ENCODE measurements at places on chromosomes 2 and 18. TPM values are rescaled to one million over a fixed set of nuclear protein-coding genes. Genes with fewer than 3 reads are reported as not detected.

The KLHL29 gene
- 15.1 TPM for total RNA-seq

- DNase-seq, result no peak
Observed at GRCh38 chr2:150110548-150110947, 376.9 kb downstream of the RND3 start.

- no peak for DNase-seq
Observed at GRCh38 chr2:2332381-2332780, 1.3 kb upstream of the MYT1L start.

DNA sequence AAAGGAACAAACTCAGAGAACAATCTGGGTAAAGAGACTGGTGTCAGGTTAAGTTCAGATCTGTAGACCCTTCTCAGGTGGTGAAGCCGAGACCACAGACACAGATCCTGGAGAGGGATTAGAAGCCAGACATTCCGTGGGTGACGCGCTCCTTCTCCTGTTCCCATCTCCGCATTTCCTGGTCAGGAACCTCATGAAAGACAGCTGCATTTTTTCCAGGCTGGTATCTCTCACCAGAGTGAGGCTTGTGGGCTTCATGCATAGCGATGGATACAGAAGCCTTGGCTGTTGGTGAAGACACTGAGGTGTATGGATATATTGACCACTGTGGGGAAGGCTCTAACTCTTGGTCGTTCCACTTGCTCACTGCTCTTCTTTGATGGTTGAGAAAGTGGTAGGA is 152.6 kb downstream of the FAM210A start:
- DNase-seq, result no peak

DNA sequence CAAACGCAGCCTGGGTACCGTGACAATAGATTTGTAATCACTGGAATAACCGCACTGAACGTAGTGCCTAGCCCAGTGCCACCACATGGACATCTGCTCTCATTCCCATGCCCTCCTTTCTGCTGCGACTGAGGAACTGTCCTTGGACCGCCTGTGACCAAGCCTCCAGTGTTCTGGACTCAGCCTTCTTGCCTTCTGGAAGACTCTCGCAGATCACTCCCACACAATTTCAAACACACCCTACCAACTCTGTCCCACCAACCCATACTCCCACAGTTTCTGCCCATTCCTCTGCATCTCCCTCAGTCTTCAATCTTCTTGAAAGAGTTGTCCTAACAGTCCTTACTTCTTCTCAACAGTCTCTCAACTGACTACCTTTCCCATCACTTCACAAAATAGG is 2.1 kb downstream of the RNF149 start:
- DNase-seq, result no peak

- no peak for DNase-seq
Observed at GRCh38 chr2:236334122-236334876, 70.1 kb upstream of the ASB18 start.

- DNase-seq, result no peak
Observed at GRCh38 chr2:135056790-135057189, 4.7 kb downstream of the RAB3GAP1 start.

All from upper lobe of right lung (tissue), 1 donor.